ENCODE measurements at places on chromosomes 16 and 17.

- DNase-seq = no peak
Observed at GRCh38 chr16:26787924-26788323, 278.8 kb upstream of the C16orf82 start.

- peak; percentile 65 for DNase-seq
Observed at GRCh38 chr16:83898463-83899271, at the start of gene MLYCD. MLYCD (plus strand) TSS chr16:83899115; CDS start chr16:83899145, 30 bp downstream.

DNA sequence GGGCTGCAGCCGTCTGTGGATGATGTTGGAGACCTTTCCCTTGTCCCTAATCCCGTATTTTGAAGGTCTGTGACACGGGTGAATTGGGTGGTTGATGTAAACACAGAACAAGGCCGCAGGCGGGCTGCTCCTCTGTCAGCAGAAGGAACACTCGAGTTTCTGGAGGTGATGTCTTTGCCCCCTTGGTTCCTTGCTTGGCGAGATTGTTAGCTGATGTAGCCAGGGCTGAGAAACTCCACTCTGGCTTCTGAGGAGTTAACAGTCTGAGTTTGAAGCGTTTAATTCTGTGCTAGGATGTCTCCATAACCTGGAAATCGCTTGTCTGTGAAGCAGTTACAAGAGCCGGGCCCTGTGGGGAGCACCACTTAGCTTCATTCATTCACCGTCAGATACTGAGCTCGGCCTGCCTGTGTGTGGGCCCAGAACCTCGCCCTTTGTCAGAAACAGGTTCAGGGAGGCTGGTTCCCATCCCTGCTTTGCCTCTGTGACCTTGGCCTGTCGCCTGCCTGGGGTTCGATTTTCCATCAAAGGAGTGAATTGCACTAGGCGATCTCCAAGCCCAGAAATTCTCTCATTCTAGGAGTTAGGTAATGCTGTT lies 1.3 kb downstream of the MAPK8IP3 start:
- DNase-seq = no peak

DNA sequence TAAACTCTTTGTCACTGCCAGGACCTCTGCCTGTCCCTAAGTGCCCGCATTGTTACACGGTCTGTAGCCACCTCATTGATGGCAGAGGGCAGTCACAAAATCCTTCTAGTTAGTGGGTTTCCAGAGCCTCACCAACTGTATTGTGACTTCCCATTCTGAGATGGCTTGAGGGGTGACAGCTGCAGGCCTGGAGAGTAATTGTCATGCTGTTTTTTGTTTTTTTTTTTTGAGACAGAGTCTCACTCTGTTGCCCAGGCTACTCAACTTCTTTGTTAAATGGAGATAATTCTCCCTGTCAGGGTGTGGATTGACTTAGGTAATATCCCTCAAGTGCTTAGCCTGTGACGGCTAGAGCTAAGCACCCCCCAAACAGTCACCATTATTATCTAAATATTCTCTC lies 77.9 kb downstream of the SDR42E1 start:
- no peak for DNase-seq

DNA sequence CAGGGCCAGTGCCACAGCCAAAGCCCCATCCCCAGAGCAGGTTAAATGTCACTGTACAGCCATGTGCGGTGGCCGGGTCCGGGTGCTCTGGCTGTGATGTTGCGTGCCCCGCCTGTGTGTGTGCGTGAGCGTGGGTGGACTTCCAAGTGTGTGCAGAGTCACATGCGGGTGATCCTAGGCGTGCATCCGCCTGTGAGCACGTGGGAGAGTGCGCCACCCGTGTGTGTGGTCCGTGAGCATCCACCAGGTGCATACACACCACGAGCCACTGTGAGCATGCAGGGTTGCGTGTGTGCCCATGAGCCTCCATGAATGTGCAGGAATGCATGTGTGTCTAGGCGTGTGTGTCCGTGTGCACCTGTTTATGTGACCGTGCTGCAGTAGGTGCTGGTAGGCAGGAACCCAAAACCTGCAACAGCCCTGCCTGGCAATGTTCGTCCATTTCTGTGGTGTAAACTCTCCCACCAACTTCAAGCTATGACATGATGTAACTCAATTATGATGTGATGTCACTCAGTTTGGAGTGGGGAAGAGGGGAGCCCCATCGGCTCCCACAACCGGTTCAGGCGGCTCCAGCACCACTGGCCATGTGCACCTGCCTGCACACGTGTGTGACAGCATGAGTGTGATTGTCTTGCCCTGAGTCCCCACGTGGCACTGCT lies 37.6 kb upstream of the ACSF3 start:
- DNase-seq = no peak
